ENCODE measurements at places on chromosomes 12 and 14.
A peak's percentile ranks its signal among the peaks of the same experiment; 100 is the strongest.

DNA sequence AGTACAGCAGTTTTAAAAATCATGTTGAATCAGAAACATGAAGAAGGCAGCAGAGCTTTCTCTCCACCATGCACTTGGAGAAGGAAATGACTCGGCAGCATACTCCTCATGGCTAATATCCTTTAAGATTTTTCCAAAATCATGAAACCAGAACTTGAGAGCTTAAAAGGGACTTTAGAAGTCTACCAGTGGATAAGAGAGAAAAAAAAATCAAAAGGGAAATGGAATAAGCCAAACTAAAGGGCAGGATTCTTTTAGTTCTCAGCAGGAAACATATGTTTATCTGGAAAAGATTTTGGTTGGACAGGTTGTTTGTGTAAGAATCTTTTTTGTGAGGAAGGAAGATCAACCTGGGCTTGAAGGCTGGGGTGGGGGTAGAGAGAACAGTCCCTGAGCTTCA is 111.8 kb downstream of the PRKCH start:
- no peak for DNase-seq

DNA sequence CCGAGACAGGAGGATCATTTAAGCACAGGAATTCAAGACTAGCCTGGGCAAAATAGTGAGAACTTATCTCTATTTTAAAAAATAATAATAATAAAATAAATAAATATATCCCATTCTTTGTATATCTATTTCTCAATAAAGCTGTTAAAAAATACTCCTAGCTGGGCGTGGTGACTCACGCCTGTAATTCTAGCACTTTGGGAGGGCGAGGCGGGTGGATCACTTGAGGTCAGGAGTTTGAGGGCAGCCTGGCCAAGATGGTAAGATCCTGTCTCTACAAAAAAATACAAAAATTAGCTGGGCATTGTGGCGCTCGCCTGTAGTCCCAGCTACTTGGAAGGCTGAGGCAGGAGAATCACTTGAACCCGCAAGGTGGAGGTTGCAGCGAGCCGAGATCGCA is 75.7 kb upstream of the TBX3 start:
- no peak for DNase-seq

GRCh38 chr14:79408696-79409095 is 802.6 kb downstream of the DIO2 start:
- DNase-seq = no peak

DNA sequence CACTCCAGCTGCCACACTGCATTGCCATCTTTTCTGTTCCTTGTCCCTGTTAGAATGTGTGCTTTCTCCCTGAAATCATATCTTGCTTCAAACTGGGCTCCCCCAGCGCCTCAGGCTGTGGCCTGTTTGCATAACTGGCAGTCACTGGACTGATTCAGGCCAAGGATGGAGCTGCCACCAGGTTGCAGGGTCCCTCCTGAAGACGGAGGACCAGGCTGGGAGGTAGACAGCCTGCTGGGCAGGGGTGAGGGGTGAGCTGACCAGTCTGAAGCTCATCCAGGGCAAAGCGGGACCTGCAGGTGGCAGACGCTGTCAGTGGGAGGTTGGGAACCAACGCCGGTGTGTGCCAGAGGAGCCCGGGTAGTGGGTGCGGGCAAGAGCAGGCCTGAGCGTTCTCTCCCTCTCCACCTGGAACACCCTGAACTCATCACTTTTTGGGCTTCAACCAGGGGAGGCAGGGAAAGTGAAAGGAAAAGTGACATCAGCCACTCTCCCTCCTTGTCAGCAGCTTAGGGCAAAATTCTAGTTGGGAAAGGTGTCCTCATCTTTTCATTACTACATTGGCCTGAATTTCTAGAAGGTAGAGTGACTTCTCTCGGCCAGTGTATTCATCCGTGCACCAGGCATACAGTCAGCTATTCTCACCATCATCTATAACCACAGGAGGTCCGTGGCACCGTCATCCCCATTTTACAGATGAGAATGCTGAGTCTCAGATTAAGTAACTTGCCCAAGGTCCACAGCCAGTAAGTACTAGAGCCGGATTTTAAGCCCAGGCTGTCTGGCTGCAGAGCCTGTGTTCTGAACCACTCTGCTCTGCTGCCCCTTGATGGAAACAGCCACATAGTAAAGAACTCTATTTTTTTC is 219.1 kb downstream of the SLC41A2 start:
- no peak for DNase-seq

GRCh38 chr14:26527095-26527494 is 70.7 kb downstream of the NOVA1 start:
- DNase-seq = no peak

- DNase-seq = no peak
Measured at GRCh38 chr12:132185705-132186104, 41.4 kb downstream of the NOC4L start.

DNA sequence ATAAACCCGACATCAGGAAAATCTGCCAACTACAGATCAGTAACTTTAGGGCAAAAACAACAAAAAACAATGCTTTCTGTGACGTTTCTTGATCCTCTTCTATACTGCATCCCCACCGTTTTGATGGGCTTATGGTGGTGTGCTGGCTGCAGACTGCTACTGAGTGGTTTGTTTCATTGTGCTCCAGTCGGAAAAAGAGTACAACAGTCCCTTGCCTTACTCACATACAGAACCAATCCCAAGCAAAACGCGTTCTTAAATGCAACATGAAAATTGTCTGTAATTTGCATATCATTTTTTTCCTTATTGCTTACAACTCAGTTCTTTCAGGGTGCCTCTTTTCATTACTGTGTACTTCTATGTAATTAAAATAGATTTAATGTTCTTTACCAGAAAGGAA is 2.3 kb downstream of the ETV6 start:
- DNase-seq = no peak

DNA sequence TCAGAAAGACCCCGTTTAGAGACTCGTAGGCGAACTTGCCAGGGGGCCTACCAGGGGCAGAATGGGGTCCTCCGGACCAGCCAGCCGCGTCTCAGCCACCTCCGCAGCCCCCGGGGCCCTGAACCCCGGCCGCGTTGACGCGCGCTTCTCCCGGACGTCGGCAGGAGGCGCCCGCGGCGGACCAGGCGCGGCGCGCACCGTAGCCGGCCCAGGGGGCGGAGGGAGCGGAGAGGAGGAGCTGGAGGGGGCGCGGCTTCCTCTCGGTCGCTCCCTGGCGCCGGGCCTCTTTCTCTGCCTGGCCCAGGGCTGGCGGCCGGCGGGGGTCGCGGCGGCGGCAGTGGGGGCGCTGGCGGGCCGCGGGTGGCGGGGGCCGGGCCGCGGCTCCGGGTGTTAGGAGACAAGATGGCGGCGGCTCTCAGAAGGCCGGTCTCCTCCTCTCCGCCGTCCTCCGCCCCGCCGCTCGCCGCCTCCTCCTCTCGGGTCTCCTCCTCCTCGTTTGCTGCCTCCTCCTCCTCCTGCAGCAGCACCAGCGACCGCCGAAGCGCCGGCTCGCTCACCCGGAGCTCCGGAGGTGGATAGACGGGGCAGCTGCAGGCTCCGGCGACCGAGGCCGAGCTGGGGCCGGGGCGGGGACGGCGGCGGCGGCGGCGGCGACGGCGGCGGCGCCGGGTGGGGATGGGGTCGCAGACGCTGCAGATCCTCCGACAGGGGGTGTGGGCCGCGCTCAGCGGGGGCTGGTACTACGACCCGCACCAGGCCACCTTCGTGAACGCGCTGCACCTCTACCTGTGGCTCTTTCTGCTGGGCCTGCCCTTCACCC is at the start of gene PCNX1:
Gene PCNX1, plus strand, starts transcription at position 284 of the 820 bp plus-strand sequence. Its CDS starts 392 bp downstream, at position 676.
- peak; percentile 77 for DNase-seq

- DNase-seq = no peak
Measured at GRCh38 chr12:1499351-1499750, 95.0 kb downstream of the FBXL14 start.

DNA sequence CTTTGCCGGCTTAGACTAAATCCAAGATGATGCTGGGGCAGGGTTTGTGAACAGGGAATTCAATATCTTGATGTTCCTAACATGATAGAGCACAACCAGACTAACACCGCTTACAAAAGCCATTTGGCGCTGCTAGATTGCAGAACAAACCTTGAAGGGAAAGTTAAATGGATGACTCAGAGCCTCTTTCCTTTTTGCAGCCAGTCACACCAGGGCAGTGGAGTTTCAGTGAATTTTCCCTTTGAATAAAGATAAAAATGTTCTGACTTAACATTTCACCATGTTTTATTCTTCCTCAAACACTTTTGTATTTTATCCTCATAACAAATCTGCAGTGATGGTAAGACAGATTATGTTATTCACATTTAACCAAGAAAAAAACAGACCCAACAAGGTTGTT is 47.3 kb downstream of the PDE6H start:
- no peak for DNase-seq

DNA sequence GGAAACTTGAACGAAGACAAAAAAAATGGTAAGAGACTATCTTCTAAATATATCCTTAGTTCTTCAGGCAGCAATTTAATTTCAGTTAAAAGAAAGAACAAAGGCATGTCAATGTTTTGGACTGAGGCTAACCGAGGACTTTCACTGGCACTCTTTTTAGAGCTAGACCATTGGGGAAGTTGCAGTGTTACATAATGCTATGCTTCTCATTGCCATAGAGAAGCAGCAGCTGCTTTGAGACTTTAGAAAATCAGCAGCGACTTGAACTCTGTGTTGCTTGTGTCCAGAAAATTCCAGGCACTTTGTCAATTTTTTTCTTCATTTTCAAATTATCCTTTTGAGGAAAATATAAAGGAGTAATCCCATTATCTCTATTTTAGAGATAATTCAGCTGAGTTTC is 964.2 kb downstream of the NRXN3 start:
- DNase-seq = no peak

GRCh38 chr14:34616360-34616759 is 13.6 kb downstream of the SNX6 start:
- DNase-seq = no peak

- DNase-seq = no peak
Measured at GRCh38 chr12:55385891-55386290, 14.4 kb upstream of the OR6C65 start.

GRCh38 chr14:61558271-61558670 is 137.0 kb upstream of the HIF1A start:
- no peak for DNase-seq

- no peak for DNase-seq
Measured at GRCh38 chr14:99930420-99931274, 134.6 kb upstream of the EVL start.

DNA sequence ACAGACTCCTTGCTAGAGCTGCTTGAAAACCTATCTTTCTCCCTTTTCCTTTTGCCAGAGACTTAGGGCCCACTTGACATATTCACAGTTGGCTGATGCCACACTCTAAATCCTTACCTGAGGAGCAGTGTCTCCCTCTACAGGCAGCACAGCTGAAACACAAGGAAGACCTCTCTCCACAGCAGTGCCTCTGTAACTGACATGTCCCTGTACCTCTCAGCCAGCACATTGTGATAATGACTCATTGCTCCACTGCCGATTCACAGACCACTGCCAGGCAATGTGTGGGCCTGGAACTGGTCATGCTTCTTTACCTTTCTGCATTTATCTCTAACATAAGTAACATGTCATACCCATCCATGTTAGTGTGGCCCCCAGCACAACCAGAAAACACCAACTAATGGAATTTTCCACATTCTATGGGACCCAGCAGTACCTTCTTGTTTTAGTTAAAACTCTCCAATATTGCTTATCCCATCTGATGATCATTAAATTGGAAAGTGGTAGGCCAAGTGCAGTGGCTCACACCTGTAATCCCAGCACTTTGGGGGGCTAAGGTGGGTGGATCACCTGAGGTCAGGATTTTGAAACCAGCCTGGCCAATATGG is 56.5 kb downstream of the GTF2A1 start:
- peak; percentile 13 for DNase-seq

DNA sequence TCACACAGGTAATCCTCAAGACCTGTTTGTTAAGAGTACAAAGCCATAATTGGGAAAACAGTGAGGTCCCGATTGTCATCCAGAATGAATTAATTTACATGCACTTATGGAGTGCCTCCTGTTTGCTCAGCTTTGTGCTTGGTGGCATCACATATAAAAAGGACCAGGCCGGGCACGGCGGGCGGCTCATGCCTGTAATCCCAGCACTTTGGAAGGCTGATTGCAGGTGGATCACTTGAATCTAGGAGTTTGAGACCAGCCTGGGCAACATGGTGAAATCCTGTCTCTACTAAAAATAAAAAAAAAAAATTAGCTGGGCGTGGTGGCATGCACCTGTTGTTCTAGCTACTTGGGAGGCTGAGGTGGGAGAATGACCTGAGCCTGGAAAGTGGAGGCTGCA is 247.4 kb downstream of the CACNA1C start:
- DNase-seq = no peak

DNA sequence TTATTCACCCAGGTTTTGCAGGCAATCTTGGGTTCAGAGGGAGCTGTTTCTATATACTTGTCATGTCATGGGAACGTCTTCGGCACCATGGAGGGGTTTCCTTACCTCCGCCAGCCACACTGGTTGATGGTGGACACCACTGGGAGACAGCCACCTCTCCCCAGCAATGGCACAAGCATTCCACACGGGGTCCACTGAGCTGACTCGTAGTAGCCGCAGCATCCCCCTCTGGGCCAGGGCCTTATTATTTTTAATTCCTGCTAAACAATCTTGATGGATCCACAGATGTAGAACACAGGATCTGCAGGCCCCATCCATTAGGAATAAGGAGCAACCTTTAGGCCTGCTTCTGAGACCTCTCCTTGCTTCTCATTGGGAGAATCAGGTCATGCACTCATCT is 132.9 kb downstream of the DICER1 start:
- no peak for DNase-seq

DNA sequence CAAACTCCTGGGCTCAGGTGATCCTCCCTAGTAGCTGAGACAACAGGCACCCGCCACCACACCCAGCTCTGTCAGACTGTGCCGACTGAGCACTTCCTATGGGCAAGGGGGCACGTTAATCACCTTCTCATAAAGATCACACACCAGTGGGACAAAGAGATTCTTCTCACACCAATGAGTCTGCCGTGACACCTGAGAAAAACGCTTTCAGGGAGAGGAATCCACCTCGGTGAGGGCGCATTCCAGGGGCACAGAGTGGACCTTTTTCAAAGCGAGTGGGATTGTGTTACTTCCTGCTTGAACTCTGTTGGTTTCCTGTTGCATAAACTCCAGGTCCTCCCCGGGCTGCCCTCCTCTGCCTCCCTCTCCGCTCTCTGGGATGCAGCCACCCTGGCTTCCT is 17.5 kb upstream of the SCARB1 start:
- no peak for DNase-seq

- DNase-seq = no peak
Measured at GRCh38 chr14:24274101-24274543, 2.7 kb upstream of the RABGGTA start.

DNA sequence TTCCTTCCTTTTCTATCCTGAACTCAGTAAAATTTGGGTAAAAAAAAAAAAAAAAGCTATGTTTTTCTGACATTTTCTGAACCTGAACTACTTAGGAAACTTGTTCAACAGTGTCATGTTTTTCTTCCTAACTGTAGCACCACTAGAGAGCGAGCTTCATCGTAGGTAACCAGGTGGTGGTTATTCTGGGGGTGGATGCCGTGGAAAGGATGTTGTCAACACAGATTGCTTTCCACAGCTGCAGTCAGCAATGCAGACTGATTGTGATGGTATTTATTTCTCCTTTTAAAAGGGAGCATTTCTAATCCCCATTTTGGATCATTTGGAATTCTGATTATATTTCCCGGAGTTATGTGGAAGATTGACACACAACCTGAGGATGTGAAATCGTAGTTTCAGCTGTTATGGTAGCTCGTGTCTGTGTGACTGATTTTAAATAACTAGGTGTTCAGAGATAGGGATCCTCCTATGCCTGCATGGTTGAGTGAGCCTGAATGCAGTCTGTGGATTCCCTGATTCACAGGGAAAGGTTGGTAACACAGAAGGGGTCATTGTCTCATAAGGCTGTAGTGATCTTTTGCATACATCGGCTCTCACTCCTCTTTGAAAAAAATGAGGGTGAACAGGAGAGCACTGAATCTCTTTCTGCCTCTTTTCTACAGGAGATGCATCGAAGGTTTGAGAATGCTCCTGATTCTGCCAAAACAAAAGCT is 113.2 kb downstream of the ERC1 start:
- DNase-seq = no peak
